ENCODE measurements at places on chromosomes 13 and 19.

- no peak for DNase-seq
Measured at GRCh38 chr13:75870397-75870903, 234.3 kb downstream of the LMO7 start.

- no peak for DNase-seq
Measured at GRCh38 chr19:30742406-30742938, 370.3 kb downstream of the ZNF536 start.

GRCh38 chr13:79534596-79534995 lies 53.6 kb downstream of the NDFIP2 start:
- DNase-seq: no peak

DNA sequence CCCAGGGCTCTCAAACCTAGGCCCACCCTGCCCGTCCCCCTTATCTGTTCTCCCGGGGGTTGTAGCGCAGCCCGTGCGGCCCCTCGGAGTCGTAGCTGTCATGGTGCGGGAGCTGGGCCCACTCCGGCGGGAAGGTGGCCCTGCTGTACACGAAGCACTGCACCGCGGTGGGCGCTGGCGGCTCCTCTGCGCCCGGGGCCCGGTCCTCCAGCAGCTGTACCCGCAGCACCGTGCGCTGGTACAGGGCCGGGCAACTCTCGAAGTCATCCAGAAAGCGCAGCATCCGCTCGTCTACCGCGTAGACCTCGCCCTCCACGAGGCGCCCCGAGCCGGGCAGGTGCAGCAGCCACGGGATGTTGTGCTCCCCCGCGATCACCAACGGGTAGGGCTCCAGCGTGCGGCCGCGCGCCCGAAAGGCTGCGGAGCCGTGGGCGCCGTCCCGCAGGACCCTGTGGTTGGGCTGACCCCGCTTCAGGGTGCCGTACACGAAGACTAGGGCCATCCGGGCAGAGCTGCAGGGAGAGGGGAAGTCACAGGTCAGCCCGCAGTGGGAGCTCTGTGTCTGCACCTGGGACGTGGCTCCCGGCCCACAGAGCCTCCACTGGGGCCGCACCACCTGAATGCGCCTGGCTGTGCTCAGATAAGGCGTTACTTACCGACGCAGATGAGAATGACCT lies 56.4 kb downstream of the GGACT start:
- DNase-seq: no peak

- no peak for DNase-seq
Measured at GRCh38 chr13:106568299-106569003, 514 bp upstream of the ARGLU1 start.

- DNase-seq: no peak
Measured at GRCh38 chr19:12482509-12482886, 2.1 kb downstream of the ZNF709 start.

GRCh38 chr13:50156140-50156539 lies 140.9 kb downstream of the KCNRG start:
- no peak for DNase-seq

GRCh38 chr13:97512732-97513131 lies 78.8 kb downstream of the RAP2A start:
- DNase-seq: no peak

GRCh38 chr13:42266473-42266872 lies 5.5 kb upstream of the AKAP11 start:
- no peak for DNase-seq

- DNase-seq: no peak
Measured at GRCh38 chr19:3289971-3290569, 65.6 kb downstream of the CELF5 start.

- DNase-seq: no peak
Measured at GRCh38 chr19:41998246-41999020, 4.4 kb upstream of the ATP1A3 start.

DNA sequence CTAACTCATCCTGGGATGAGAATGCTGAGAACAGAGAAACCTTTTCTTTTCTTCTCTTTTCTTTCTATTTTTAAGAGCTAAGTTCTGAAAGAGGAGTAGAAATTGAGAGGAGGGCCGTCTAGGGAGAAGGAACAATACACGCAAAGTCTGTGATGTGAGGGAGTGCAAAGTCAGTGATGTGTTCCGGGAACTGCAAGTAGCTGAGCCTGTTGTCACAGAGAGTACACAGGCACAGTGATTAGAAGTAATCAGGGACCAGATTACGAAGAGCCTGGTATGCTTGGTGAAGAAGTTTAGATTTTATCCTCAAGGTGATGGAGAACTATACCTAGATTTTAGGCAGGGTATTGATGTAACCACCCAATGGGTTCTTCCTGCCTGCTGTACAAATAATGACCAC lies 32.0 kb upstream of the CXCL17 start:
- no peak for DNase-seq

DNA sequence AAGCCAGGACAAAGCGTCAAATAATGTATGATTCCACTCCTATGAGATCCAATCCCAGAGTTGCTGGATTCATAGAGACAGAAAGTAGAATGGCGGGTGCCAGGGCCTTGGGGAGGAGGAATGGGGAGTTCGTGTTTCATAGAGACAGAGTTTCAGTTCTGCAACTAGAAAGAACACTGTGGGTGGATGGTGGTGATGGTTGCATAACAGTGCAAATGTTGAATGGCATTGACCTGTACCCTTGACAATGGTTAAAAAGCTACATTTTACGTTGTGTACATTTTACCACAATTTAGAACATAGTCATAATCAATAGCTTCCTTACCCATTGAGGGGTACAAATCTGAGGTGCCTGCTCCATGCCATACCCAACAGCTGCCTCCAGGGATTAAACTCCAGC lies 33.4 kb downstream of the MBD3L2B start:
- DNase-seq: no peak

DNA sequence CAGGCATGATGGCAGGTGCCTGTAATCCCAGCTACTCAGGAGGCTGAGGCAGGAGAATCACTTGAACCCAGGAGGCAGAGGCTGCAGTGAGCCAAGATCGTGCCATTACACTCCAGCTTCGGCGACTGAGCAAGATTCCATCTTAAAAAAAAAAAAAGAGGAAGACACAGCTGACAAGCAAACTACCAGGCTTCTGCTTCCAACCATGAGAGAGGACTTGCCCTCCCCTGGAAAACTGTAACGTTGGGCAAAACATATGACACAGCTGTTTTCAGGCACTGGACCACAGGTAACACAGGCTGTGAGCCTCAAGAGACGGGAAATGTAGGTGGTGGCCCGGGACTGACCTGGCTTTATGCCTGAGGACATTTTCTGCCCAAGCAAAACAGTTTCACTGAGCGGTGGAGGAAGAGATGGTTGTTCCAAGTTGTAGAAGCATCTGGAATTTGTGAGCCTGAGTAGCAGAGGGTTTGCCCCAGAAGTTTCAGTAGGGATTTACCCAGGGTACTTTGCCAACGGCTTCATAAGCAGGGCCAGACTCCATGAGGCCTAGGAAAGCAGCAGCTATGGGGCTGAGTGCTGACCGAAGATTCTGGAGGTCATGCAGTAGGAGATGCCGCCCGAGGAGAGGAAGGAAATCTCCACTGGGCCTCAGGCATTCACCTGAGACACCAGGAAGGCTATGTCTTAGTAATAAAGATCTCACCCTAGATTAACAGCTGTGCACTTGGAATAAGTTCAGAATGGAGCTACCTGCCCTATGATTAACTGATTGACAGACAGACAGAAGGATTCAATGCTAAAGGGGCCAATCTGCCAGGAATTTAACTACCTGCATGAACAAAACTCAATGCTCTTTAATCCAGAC lies 88.0 kb downstream of the ABCC4 start:
- no peak for DNase-seq

DNA sequence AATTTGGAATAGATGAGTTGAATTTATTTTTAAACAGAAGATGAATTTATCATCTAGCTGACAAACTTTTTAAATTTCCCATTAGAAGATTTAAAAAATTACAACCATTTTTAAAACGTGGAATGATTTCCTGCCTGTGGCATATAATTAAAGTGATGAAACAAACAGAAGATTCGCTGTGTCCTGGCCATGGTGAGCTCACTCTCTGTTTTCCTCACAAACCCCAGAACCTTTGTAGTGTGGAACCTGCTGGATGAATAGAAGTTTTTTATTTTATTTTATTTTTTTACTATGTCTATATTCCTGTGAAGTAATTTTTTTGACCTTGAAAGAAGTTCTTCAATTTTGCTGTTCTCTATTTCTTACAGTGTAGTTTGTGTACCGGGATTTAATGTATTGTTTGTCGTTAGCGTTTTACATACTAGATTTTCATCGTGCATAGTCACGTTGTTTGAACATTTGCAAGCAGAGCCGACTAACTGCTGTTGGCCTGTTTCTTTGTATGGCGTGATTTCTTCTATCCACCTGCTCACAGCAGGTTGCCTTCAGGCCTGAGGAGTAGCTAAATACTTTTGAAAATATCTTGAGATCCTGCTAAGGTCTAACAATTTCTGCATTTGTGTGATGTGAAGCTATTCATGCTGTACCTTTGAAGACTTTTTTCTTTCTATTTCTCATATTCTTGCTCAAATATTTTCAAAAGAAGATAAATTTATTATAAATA lies 149.2 kb downstream of the GGACT start:
- no peak for DNase-seq

GRCh38 chr19:55452749-55453346 lies 8.6 kb downstream of the ISOC2 start:
- peak; percentile 89 for DNase-seq

GRCh38 chr13:21657538-21657937 lies 13.3 kb upstream of the FGF9 start:
- no peak for DNase-seq

GRCh38 chr19:41993612-41994483 lies at the start of gene ATP1A3:
Gene ATP1A3 (minus strand): TSS chr19:41994230. CDS start chr19:41994076, 154 bp downstream.
- no peak for DNase-seq

Data from cerebellar nuclear complex (tissue), 1 donor.